ENCODE measurements at places on chromosomes 7 and 10.

DNA sequence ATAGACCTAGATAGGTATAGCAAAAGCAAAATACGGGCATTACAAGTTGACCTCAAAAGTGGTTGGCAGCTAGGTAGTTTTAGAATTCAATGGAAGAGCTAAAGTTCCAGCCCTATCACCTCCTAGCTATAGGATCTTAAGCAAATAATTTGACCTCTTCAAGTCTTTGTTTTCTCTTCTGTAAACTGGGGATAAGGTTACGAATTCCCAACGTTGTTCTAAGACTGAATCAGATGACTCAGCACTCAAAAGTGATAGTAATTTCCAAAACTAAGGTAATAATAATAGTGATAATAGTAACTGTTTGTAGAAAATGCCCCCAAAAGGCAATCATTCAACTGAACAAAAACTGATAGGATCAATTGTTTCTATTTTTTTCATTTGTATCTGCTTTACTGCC lies 445.2 kb downstream of the KCNMA1 start:
- no peak for DNase-seq

DNA sequence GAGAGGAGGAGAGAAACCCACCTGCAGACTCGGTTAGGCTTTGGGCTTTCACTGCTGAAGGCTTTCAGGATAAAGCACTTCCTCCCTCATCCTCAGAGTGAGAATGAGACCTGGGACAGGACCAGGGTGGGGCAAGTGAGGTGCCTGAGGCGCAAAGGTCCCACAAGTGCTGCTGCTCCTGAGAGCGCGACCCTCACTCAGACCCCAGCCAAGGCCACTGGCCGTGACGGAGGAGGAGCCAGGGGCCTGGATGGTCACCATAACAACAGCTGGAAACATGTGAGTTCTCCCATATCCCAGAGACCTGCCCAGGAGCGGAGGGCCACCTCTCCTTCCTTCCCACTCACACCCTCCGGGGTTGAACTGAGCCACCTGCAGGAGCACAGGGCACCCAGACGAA lies 46.9 kb upstream of the MKRN1 start:
- DNase-seq: no peak

DNA sequence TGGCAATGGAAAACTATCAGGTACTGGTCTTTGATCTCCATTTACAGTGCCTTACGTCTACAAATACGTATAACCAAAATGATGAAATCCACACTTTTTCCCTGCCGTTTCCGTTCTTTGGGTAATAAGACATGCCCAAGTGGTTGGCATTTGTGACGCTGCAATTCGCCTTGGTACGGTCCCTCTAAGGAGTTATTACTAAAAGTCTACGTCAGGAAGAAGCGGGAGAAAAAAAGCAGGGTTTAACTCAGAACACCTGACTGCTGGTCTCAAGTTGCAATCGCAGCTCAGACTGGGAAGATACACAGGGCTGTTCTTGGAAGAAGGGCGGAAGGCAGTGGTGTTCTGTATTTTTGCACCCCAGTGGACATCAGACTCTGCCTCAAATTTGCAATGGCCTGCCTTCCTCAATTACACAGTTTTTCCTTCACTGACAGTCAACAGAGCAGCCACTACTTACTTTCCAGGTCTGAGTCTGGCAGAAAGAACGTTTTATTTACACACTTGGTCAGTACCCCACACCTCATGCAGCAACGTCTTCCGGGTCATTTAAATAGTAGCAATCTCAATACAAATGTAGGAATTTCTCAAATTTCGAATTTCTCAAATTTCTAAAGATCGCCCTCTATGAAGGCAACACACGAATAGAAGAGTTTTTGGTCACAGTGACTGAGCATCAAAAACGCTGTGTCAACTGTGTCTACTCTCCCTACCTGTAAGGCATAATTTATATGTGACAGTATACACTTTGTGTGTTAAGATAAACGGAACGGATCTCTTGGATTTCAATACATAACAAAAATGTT lies 2.1 kb downstream of the BAIAP2L1 start:
- no peak for DNase-seq

- DNase-seq: no peak
These were observed 13.8 kb upstream of the ZCCHC24 start for GRCh38 chr10:79459243-79459642.

DNA sequence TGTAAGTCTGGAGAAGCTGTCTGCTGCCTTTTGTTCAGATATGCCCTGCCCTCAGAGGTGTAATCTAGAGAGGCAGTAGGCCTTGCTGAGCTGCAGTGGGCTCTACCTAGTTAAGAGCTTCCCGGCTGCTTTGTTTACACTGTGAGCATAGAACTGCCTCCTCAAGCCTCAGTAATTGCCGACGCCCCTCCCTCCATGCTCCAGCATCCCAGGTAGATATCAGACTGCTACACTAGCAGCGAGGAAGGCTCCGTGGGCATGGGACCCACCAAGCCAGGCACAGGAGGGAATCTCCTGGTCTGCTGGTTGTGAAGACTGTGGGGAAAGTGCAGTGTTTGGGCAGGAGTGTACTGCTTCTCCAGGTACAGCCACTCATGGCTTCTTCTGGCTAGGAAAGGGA lies 26.4 kb upstream of the CXCL12 start:
- DNase-seq: no peak

DNA sequence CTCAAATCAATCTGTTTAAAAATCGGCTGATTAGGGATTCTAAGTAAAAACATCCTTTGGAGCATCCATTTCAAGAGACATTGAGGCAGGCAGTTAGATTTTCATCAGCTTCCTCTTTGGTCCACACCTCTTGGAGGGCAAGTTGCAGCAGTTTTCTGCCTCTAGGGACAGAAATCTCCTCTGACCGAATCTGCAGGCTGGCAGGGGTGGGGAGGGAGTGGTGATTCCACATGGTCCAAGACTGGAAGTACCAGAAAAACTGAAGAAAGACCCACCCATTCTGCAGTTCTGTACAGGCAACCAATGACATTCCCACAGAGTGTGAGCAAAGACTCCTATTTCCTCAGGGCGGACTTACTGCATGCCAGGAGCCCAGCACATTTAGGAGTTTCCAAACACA lies 29.0 kb downstream of the FGFBP3 start:
- no peak for DNase-seq
